ENCODE measurements at places on chromosomes 12 and 14.
A peak's percentile ranks its signal among the peaks of the same experiment; 100 is the strongest.

DNA sequence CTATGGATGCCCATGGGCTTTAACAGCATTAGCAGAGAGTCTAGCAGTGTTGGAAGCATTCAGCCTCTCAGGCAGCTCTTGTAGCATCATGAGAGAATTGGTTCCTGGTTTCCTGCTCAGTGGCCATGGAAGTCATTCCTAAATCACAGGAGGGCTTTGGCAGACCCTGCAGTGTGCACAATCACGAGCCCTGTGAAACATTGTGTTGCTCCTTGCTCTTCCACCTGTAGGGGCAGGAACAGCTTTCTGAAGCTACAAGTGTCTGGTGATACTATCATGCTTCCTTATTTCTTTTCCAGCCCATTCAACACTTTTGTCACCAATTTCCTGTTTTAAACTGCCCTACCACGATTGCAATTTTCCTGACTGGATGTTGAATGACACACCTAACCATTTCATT is 402.2 kb upstream of the USP15 start:
- no peak for DNase-seq

DNA sequence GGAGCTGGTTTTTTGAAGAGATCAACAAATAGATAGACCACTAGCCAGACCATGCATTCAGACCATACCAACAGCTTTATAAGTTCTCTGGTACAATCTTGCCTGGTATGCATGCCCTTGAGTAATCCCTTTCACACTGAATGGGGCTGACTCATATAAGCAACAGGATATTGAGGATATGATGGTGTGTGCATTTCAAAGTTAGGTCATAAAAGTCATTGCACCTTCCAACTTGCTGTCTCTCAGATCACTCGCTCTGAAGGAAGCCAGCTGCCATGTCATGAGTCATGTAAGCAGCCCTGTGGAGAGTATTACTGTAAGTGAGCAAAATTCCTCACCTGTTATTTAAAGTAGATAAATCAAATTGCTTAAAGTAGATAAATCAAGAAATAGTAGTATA is 45.0 kb upstream of the OR6J1 start:
- DNase-seq, result peak; percentile 41

- no peak for DNase-seq
Measured at GRCh38 chr12:108761226-108761625, 29.9 kb upstream of the CORO1C start.

- DNase-seq, result no peak
Measured at GRCh38 chr12:125131958-125132357, 66.7 kb downstream of the AACS start.

- no peak for DNase-seq
Measured at GRCh38 chr12:45828402-45828801, 98.9 kb downstream of the ARID2 start.

Measured in HTR-8/SVneo (cell line).